SK-N-SH (cell line): ENCODE measurements at places on chromosomes 1 and 21.
A peak's percentile ranks its signal among the peaks of the same experiment; 100 is the strongest.

DNA sequence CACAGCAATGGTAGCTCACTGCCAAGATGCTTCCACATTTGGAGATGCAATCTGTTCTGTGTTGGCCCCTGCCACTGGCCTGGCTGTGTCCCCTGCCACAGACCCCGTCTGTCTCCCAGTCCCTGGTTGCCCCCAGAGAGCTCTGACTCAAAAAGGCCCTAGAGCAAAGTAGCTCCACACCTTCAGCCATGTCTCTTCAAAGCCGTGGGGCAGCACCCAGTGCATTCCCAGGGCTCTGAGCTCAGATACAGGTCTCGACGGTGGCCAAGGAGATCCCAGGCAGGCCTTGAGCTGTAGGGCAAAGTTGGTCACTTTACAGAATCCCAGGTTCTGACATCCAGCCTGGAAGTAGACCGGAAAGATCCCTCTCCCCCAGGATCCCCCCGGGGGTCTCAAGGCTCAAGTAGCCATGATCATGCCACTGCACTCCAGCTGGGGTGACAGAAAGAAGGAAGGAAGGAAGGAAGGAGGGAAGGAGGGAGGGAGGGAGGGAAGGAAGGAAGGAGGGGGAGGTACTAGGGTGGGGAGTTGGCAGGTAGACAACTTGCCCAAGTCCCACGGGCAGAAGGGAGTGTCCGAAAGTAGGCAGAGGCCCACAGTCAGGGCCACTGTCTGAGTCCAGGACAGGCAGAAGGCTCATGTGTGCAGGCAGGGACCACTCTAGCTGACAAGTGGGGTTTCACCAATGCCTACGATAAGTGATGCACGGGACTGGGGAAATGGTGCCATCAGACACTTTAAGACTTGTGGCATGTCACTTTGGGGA lies 4.8 kb upstream of the ARF1 start:
- no peak for DNase-seq

- DNase-seq: no peak
Measured at GRCh38 chr1:18661404-18662285, 31.0 kb downstream of the PAX7 start.

- DNase-seq: no peak
Measured at GRCh38 chr1:178109348-178110143, 15.6 kb downstream of the RASAL2 start.

GRCh38 chr21:37082375-37082774 lies 9.3 kb downstream of the TTC3 start:
- no peak for DNase-seq

GRCh38 chr21:29072873-29073221 lies 601 bp downstream of the CCT8 start:
- DNase-seq: peak; percentile 26

DNA sequence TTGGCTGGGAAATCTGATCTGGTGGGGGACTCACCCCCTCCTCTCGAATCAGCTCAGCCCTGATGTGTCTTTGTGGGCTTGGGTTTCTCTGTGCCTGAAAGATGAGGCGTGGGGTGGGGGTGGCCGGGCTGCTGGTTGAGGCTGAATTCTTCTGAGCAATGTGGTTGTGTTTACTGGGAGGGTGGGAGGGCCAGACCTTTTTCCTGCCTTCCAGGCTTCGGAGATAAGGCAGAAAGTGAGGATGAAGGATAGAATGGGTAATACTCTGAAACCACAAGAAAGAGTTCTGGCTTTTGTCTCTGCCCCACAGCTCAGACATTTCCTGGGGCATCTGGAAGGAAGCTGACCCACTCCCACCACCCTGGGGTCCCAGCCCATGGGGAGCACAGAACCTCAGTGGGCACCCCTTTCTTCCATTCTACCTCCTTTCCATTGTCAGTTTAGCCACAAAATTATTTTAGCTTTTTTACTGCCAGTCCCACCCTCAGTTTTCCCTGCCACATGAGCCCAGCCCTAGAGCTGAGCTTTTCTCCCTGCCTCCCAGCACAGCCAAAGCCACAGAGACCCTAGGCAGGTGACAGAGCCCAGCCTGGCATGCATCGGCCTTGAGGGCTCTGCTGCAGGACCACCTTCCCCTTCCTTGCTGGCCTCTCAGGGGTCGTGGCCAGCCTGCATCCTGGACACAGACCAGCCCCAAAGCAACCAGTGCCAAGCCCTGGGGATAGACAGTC lies 11.2 kb downstream of the ALX3 start:
- peak; percentile 77 for DNase-seq

- peak; percentile 41 for DNase-seq
Measured at GRCh38 chr1:99965646-99966375, 4.0 kb upstream of the SLC35A3 start.

- no peak for DNase-seq
Measured at GRCh38 chr1:43171312-43171875, 696 bp downstream of the EBNA1BP2 start.

DNA sequence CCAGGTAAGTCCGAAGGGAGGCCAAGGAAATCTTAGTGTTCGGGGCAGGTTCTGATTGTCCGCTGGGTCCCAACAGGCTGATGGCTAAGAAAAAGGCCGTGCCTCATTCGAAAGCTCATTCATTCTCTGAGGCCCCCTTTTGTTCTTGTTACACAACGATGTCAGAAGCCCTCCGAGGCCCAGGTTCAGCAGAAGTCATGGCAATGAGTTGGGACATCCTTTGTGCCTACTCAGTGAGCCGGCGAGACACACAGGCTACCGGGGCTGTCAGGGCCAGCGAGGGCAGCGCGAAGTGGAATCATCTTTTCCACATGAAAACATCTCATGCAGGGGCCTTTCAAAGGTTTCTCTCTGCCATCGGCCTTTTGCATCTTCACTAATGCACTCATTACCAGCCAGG lies 49.0 kb upstream of the EFHD2 start:
- DNase-seq: no peak

DNA sequence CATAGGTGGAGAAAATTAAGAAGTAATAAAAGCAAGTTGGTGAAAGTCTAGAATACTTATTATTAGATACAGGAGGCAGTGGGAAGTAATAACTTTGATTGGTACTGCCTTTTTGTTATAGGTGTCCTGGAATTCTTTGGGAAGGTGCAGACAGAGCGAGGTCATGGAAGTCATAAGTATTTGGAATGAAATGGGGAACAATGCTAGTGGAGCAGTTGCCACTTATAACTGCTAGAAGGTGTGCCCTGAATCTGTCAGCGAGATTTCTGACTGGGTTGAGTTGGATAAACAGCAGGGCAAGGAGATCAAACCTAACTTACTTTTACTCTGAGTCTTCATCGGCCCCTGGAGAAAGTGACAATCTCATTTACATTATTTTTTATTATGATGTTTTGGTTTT lies 69.6 kb downstream of the LHX9 start:
- DNase-seq: no peak

GRCh38 chr21:35077975-35078374 lies 28.9 kb upstream of the RUNX1 start:
- no peak for DNase-seq

- peak; percentile 1 for DNase-seq
Measured at GRCh38 chr1:42733415-42734200, 6.4 kb downstream of the CLDN19 start.

DNA sequence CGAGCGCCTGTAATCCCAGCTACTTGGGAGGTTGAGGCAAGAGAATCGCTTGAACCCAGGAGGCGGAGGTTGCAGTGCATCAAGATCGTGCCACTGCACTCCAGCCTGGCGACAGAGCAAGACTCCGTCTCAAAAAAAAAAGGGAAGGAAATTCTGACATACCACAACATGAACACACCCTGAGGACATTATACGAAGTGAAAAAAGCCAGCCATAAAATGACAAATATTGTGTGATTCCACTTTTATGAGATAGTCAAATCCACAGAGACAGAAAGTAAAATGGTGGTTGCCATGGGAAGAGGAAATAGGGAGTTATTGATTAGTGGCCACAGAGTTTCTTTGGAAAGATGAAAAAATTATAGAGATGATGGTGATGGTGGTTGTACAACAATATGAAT lies 41.7 kb downstream of the EVI5 start:
- no peak for DNase-seq

GRCh38 chr1:83113652-83114051 lies 885.3 kb downstream of the TTLL7 start:
- DNase-seq: no peak
